ENCODE measurements at places on chromosomes 2 and 18.

GRCh38 chr2:19408592-19408991, 50.2 kb upstream of the OSR1 start:
- DNase-seq = no peak

DNA sequence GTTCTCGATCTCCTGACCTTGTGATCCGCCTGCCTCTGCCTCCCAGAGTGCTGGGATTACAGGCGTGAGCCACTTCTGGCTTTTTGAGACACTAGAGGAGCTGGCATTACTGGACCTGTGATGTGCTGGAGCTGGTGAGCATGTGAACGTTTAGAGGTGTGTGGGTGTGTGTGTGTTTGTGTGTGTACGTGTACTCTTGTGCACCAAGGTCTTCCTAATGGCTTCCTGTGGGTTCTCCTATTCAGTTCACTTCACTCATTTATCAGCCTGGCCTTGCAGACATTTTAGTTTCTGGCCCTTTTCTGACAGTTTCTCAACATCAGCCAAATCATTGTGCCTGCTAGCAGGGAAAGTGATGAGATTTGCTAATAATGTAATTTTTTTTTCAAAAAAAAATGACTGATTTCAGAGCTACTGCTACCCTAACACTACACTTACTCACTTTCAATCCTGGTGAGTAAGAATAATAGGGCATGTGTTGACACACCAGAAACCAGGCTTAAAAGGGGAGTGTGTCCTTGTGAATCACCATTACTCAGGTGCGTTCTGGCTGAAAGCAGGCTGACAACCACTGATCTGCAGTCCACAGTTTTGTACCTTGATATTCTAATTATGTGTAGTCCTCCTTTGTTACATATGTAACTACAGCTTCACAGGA, 41.0 kb upstream of the ACTR3 start:
- DNase-seq = no peak

- DNase-seq = no peak
Measured at GRCh38 chr18:11972371-11973174, 8.7 kb upstream of the IMPA2 start.

DNA sequence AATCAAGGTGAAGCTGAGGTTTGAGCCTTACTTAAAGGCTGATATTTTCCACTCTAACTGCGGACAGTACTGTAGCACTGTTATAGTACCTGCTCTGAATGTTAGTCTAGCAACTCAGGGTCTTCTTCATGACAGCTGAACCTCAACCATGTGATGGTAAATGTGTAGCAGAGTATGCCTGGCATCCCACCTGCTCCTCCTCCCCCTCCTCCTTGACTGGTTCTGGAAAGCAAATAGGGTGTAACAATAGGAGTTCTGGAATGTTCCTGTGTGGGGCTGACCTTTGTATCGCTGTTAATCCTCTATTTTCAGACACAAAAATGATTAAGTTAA, 447 bp upstream of the CCL20 start:
- no peak for DNase-seq

DNA sequence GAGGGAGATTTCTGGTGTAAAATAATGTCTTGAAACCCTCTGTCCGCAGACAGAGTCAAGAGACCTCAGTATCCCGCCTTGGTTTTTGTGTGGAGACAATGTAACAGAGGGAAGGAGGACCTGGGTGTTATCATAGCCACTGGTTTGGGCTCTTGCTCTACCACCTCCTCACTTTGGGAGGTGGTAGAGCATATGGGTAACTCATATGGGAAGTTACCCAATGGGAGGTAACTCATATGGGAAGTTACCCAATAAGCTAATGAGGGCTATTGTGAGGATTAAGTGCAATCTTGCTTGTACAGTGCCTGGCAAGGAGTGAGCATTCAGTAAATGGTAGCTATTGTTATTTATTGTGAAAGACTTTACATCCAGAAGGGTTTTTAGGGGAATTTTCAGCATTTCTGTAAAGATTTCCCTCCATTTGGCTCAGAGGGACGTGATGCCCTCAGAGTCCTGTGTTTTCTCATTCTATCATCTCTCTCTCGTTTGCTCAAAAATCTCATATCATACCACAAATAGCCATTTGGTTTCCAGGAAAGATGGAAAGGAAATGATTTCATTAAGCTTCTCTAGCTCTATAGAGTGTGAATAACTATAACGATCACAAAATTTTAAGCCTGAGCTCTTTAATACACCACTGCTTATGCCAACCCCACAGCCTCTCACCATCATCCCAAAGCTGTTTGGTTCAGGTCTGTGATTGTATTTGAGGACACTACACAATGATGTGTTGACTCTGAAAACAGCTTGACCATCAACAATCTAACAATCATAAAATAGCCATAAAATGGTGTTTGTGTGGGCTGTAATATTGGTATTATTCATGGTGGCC, 307.7 kb downstream of the STK39 start:
- DNase-seq = no peak

GRCh38 chr18:80076379-80076778, 32.7 kb upstream of the ADNP2 start:
- no peak for DNase-seq

DNA sequence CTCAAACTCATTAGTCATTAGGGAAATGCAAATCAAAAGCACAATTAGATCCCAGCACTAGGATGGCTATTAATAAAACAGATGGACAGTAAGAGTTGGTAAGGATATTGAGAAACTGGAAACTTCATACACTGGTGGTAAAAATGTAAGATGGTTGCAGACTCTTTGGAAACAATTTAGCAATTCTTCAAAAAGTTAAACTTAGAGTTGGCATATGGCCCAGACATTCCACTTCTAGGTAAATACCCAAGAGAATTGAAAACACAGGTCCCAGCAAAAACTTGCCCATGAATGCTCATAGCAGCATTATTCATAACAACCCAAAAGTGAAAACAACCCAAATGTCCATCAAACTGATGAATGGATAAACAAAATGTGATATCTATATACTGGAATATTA, 84.9 kb upstream of the ZFP36L2 start:
- DNase-seq = peak; percentile 67

- DNase-seq = no peak
Measured at GRCh38 chr2:170821531-170822289, 5.0 kb downstream of the GAD1 start.

GRCh38 chr18:58635891-58636290, 7.0 kb upstream of the ALPK2 start:
- peak; percentile 20 for DNase-seq

DNA sequence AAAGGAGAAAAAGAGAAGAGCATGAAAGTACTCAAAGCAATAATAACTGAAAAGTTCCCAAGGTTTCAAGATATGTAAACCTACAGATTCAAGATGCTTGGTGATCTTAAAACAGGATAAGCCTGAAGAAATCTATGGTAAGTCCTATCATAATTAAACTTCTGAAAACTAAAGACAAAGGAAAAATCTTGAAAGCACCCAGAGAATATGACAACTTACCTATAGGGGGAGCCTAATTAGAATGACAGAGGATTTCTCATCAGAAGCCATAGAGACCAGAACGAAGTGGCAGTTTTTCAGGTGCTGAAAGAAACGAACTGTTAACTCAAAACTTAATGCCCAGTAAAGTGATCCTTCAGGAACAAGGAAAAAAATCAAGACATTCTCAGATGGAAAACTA, 59.7 kb downstream of the XDH start:
- no peak for DNase-seq

DNA sequence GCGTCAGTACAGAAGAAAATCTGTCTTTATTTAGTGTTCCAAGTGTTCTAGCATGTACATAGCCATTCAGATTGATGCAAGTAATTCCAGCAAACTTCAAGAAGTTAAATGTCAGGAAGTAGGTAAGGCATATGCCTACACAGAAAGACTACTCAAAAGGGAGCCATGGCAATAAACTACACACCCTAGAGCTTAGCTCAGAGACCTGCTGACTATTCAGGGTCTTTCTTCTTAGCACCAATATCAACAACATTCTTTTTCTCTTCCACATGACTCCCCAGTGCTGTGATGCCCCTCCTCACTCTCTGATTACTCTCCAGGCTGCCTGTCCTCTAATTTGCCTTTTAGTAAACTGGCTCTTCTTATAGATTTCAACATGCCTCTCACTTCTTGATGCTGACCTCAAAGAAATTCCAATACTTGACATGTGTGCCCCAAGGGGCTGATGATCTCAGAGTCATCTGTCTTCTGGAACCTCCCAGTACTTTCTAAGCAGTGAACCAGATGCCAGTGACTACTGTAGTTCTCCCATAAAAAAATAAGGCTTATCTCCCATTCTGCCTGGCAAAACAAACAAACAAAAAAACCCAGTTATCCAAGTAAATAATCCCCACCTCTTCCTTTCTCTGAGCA, 909.2 kb upstream of the FANCL start:
- no peak for DNase-seq

DNA sequence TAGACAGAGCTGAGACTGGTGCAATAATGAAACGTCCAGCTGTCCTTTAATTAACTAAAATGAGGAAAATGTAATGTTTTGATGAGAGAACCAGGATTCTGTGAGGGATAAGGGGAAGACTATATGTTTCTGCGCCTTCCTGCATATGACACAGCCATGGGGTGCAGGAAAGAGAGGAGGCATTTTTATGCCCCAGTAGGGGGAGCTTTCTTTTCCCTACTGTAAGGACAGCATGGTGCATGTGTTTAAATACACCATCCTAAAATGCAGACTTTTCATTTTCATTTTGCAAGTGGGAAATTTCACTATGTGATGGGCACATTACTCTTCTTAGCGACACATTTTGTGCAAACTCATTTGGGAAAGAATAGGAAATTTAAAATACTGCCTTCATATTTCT, 446.1 kb downstream of the ARHGAP15 start:
- DNase-seq = no peak

DNA sequence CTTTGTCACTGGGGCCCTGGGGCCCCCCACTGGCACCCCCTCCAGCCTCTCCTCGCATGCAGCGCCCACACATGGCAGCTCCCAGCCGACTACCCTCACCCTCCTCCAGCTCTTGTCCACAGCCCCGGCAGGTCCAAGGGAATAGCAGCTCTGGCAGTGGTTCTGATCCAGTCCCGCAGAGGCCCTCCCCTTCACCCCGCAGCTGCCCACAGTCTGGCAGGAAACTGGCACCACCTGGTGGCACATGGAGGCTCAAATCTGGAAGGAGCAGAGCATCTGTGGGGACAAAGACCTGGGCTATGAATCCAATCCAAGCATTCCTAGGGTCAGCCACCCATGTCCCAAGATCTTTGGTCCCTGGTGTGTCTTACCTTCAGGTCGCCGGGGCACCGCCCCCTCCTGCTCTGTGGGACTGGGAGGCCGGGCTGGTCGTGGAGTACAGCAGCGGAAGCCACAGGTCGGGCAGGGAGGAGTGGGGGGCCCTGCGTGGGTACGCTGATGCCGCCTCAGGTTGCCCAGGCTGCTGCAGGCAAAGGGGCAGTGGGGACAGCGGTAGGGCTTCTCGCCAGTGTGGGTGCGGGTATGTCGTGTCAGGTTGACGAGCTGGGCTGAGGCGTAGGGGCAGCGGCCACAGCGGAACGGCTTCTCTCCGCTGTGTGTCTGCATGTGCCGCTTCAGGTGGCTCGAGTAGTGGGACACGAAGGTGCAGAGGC, 2.3 kb downstream of the ZNF513 start:
- no peak for DNase-seq

GRCh38 chr2:168939918-168940317, 38.8 kb downstream of the G6PC2 start:
- no peak for DNase-seq

GRCh38 chr2:240468303-240469238, 33.1 kb downstream of the GPC1 start:
- no peak for DNase-seq

- DNase-seq = no peak
Measured at GRCh38 chr18:47501946-47502345, 250.5 kb upstream of the SKOR2 start.

GRCh38 chr2:70570041-70570661, 16.5 kb upstream of the TGFA start:
- DNase-seq = no peak

- DNase-seq = no peak
Measured at GRCh38 chr18:31417850-31418249, 29.7 kb upstream of the DSG3 start.

DNA sequence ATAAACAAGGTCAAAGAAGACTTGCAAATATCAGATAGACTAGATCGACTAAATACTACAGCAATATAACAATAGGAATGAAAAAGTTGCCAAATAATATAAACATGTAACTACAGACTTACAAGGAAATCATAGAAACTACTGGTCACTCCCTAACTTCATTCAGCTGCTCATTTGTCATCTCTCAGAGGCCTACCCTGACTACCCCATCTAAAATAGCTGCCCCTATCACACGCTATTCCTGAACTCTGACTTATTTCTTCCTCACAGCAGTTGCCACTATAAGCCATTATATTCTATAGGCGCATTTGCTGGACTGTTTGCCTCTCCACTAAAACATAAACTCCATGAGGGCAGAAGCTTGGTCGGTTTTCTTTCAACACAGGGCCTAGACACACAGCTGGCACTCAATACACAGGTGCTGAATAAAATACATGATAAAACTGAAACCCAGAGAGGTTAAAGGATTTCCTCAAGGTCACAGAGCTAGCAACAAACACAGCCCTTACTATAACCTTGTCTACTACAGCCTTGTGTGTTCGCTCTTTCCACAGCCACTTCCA, 1.8 kb downstream of the STRN start:
- DNase-seq = no peak

DNA sequence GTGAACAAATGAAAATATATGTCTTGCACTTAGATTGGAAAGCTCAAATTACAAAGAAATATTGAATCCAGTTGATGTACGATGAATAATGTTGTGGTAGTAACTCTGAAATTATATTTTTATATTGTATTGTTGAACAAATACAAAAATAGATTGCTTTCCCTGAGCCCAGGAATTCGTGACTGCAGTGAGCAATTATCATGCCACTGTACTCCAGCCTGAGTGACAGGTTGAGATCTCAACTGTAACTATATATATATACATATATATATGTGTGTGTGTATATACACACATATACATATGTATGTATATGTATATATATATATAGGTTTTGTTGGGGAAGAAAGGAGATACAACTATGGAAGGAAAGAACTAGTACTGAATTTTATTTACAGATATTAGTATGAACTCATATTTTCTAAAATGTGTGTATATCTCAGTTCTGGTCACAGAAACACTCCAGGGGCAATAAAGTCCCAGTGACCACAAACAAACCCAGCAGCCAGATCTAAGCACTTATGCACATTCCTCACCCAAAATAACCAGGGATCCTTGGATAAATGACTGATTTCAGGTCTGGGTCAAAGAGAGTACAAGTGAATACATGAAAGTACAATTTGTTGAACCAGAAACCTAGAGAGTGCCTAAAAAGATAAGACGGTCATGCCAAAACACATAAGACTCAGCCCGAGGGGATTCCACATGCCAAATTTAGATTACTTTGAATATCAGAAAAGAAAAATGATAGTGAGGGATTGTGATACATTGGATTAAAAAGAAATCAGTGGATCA, 146.3 kb downstream of the TMX3 start:
- DNase-seq = no peak

- DNase-seq = no peak
Measured at GRCh38 chr2:65316072-65316471, 88.4 kb downstream of the ACTR2 start.

DNA sequence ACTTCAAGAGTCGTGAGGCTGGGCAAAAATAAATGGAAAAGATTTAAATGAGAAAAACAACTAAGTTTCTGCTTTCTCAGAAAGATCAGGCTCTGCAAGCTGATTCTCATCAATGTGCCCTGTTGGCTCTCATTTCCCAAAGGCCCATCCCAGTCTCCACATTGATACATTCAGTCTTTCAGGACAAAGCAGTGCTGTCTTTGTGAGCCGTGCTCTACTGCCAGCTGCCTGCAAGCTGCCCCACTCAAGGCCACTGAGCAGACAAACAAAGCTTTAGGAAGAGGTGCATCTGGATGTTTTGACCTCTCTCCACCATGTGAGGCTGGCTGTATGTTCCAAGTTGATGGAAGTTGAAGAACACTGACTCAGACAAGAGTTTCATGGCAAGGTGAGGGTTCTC, 48.8 kb downstream of the FSHR start:
- no peak for DNase-seq
